Dermis blood vessel endothelial cell (primary cell): ENCODE measurements at places on chromosomes 2 and 18.
A peak's percentile ranks its signal among the peaks of the same experiment; 100 is the strongest.

DNA sequence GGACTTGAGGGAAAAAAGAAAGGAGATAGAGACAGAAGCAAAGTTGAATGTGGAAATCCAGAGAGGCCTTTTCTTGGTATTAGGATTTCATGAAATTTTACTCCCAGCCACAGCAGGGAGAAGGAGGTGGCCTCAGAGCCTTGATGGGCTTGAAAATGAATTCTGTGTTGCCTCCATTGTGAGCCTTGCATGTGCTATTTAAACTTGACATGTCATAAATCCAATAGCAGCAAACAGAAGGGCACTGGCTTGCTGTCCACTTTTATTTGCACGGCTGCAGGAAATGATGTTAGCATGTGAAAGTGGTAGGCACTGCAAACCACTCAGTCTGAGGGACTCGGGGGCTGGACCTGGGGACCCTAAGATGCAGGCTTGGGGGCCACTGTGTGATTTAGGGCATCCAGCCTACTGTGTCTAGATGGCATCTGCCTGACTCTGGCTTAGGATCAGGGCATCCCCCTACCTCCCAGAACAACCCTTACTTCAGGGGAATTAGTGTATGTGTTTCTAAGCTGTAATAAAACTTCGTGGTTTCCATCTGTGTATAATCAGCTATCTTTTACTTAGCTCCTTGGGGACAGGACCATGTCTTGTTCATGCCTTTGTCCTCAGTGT is 139.1 kb upstream of the SKOR2 start:
- no peak for DNase-seq

GRCh38 chr18:32290810-32291209 is 101.0 kb downstream of the MEP1B start:
- no peak for DNase-seq

DNA sequence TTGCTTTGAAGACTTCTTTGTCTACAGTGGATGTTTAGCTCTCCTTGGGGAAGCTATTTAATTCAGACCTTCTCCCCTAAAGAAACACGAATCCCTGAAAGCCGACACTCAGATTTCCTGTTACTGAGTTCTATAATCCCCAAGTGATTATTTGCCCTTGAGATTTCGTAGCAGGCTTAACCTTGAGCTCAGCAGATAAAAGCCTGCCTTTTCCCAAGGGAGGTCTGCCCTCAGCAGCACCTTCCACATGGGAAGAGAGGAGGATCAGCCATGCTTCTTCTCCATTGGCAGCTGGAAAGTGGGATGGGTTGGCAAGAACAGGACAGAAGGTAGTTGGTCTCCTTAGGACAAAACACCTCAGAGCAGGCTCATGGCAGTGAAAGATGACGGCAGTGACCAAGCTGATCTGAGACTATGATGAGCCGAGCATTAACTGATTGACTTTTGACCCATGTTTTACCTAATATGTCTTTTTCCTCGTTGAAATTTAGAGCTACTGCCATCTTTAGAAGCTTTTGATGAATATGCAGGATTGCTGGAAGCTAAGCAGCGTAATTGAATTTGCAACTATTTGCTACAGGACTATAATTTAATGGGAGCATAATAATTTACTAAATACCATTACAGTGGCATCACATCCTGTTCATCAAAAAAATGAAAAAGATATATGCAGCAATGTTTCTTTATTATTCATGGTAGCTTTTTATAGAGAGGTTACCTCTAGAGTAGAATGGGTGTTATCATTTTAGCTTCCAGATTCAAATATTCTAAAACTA is 511.1 kb upstream of the ID2 start:
- no peak for DNase-seq

DNA sequence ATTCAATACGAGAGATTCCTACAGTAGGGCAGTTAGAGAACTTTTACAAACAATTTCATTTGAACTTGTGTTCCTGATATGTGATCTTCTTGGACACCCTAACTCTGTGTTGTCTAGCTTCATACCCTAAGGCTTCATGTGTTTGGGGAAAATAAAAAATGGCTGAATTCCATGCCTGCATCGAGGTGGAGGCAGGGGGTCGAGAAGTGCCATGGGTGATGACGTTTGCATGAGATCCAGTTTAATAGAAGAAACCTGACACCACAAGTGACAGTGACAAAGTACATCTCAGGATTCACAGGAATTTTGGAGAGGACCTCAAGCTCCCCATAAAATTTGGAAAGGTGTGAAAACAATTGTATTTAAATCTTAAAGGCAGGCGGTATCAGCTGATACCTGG is 169.2 kb upstream of the NABP1 start:
- DNase-seq: no peak

- no peak for DNase-seq
Measured at GRCh38 chr18:25799231-25799630, 291.2 kb downstream of the SS18 start.

DNA sequence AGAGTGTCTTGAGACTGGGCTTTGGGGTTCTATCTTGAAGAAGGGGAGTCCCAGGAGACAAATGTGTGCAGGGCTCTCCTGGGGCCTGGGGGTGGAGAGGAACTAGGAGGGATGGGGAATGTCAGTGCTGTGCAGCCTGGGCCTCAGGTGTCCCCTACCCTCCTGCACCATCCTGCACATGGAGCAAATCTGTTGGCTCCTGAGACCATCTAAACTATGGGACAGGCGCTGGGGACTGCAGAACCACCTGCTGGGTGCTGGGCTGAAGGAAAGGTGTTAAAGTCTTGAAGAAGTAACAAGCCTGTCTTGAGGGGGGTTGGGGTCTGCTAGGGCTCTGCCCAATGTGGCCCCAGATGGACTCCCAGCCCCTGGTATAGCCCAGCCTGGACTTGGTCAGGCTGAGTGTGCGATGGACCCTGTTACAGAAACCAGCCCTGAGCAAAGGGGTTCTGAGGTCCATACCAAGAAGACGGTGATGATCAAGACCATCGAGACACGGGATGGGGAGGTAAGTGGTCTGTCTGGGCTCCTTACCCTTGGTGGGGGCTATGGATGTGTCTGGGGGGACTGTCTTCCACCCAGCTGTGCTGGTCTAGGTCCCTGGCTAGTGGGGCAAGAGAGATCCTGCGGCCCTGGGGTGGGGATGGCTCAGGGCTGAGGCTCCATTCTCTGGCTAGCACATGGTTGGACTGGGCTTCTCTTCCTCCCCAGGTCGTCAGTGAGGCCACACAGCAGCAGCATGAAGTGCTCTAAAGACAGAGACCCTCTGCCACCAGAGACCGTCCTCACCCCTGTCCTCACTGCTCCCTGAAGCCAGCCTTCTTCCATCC is 7.3 kb downstream of the DES start:
- DNase-seq: no peak

DNA sequence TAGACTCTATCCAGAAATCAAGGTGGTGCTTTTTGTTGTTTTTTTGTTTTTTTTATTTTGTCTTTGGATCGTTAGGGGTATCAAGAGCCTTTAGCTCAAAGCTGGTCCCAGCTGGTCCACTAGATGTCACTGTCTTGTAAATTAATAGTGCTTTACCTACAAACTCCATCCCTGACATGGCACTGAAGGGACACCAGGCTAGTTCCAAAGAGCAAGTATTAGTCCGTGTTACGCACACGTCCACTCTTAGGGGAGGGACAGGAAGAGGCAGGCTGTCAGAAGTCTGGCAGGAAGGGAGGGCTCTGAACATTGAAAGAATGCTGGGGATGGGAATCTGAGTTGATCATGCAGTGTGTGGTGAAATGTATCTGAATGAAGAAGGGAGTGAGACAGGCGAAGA is 85.9 kb upstream of the CCBE1 start:
- DNase-seq: peak; percentile 69

GRCh38 chr2:15889442-15890123 is 50.8 kb upstream of the MYCN start:
- no peak for DNase-seq

GRCh38 chr2:43175020-43175441 is 51.4 kb downstream of the ZFP36L2 start:
- peak; percentile 61 for DNase-seq

- no peak for DNase-seq
Measured at GRCh38 chr2:8089596-8089995, 592.3 kb upstream of the ID2 start.

DNA sequence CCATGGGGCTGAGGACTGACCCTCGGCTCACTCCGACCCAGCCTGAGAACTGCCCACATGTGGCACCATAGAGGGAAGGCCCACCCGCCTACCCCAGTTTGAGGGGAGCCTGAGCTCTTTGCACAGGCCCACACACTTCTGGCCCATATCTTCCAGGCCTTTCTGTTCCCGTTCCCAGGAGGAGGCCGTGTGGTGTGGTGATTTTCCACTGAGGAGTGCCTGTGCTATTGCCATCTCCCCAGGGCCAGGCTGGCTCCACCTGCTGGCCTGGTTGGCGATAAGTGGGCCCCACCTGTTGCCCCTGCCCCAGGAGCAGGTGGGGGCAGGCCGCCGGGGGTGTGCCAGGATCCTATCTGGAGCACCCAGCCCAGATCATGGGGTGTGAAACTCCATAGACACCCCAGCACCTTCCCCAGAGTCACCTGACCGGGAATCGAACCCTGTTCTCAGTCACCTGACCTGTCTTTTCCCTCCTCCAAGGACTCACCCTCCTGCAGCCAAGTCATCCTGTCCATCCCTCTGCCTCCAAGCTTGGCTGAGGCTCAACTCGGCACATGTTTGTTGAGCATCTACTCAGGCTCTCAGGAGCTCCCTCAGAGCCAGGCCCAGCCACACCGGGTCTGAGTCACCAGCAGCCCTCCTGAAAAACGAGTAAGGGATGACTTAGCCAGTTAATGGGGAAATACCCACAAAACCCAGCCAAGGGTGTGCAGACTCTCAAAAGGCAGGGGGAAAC is 120.1 kb downstream of the CYP26B1 start:
- no peak for DNase-seq

- DNase-seq: no peak
Measured at GRCh38 chr2:75571730-75572430, 11.1 kb upstream of the EVA1A start.

GRCh38 chr2:239778042-239778851 is 246.9 kb downstream of the NDUFA10 start:
- no peak for DNase-seq

- DNase-seq: no peak
Measured at GRCh38 chr18:51588616-51589015, 391.1 kb upstream of the MEX3C start.

DNA sequence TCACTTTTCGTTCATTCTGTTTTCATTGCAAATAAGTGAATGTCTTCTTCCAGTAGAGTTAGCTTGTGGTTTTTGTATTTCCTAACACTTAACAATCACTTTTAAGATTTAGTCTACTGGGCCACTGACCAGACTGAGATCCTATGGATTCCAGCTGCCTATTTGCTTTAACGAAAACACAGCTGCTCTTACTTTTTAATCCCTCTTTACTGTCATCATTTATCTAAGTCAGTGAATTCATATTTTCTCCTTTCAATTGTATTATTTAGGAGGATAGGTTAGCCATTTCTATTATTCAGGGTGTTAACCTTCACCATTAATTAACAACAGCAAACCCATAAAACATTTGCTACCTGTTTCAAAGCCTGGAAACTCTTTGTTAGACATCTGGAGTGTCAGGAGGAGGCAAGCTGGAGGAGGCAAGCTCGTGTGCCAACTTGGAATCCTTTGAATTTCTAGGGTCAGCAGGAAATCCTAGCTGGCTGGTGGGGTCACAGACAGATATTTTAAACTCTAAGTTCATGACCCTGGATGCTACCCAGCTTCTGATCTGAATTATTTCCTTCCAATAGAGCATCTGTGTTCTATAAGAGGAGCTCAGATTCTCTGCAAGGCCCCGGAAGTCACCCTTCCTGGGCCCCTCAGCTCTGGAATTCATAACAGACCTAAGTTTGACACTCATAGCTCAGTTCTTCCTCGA is 385.3 kb downstream of the RBM43 start:
- DNase-seq: no peak

- DNase-seq: no peak
Measured at GRCh38 chr2:74566076-74566753, 11.7 kb downstream of the DOK1 start.

DNA sequence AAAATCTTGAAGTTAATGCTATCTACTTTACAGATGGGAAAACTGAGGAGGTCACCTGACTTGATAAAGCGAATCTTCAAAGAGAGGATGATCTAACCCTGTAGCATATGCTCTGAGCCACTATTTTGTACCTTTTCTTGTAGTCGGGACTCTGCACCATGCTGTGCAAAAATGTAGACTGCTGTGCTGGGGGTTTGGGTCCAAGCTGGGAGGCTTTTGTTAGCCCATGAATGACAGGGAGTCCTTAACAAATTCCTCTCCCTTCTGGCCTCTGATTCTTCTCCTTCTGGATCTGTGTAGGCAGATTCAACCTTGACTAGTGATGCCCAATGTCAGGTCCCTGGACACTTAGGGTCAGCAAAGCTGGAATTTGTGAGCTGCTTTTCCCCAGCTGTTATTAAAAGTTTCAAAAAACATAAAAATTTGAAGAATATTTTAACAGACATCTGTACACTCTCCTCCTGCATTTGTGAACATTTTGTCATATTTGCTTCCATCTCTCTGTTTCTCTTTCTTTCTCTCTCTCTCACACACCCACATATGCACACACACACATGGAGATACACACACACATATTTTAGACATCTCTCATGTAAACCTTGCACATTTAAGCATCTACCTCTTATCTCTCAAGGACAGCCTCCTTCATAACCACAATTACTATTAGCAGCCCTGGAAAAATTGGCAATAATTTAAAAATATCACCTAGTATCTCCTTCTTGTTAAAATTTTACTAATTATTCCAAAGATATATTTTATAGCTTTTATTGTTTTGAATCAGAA is 335.0 kb upstream of the TRIB2 start:
- no peak for DNase-seq

DNA sequence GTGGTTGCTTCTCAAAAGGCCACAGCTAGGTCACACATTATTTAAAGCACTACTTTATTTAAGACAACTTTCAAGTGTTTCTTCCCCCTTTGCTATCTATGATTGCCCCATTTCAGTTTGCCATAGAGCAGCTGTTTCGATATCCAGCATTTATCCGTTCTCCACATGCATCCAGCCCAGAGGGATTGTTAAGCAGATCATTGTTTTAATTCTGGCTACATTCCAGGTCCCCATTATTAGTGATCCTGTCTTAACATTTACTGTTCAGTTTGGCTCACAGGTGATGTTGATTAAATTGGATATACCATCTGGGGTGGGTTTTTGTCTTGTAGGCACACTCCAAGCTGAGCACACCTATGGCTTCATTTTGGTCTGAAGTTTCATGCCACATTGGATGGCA is 638.7 kb downstream of the ZEB2 start:
- peak; percentile 29 for DNase-seq

DNA sequence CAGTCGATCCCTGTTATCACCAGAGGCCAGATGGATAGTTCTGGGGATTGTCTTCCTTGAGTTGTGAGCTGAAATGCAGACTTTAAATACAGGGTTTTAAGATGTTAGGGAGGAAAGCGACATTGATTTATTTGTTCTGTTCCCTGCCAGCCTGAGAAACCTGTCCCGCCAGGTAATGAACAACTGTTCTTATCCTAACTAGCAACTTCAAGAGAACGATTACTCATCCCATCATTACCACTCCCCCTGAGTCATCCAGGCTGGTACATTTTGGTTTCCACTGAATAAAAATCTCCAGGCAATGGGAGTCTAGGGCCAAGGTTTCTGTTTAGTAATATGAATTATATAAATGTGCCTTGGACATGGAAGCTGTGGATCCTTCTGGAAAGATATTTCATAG is 131.2 kb downstream of the LYPD6B start:
- no peak for DNase-seq
